Panc1 (cell line): ENCODE measurements at places on chromosomes 16 and 17.

DNA sequence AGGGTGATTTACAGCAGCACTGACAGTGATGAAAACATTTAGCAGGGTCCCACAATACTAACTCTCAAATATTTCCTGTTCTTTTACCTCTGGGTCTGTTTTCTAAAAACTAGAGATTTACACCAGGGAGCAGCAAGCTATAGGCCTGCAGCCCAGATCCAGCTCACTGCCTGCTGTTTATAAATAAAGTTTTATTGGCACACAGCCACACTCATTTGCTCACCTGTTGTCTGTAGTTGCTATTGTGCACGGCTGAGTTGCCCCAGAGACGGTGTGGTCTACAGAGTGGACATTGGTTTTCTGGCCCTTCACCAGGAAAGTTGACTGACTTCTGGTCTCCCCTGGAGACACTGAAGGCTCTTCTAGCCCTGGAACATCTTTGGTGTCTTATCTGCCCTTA lies 16.3 kb upstream of the JPT2 start:
- no peak for DNase-seq

DNA sequence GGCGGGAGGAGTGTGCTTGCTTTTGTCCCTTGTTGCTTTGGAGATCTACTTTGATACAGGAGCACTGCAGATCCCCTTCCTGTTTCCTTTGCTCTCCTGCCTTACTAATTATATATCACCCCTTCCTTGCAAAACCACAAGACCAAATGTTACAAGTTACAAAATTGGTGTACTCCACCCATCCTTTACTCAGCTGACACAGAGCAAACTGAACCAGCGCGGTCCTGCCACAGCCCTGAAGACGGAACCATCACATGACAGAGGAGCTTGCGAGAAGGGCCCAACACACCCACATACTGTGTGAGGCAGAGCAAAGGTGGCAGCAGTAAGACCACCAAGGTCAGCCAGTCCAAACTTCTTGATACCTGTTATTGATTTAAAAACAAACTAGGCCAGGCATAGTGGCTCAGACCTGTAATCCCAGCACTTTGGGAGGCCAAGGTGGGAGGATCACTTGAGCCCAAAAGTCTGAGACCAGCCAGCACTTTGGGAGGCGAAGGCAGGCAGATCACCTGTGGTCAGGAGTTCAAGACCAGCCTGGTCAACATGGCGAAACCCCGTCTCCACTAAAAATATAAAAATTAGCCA lies 33.2 kb downstream of the CYTH1 start:
- no peak for DNase-seq

GRCh38 chr16:88383401-88384221 lies 852 bp downstream of the ZNF469 start:
- no peak for DNase-seq

GRCh38 chr16:12311877-12312276 lies 335.3 kb downstream of the SNX29 start:
- DNase-seq = no peak

DNA sequence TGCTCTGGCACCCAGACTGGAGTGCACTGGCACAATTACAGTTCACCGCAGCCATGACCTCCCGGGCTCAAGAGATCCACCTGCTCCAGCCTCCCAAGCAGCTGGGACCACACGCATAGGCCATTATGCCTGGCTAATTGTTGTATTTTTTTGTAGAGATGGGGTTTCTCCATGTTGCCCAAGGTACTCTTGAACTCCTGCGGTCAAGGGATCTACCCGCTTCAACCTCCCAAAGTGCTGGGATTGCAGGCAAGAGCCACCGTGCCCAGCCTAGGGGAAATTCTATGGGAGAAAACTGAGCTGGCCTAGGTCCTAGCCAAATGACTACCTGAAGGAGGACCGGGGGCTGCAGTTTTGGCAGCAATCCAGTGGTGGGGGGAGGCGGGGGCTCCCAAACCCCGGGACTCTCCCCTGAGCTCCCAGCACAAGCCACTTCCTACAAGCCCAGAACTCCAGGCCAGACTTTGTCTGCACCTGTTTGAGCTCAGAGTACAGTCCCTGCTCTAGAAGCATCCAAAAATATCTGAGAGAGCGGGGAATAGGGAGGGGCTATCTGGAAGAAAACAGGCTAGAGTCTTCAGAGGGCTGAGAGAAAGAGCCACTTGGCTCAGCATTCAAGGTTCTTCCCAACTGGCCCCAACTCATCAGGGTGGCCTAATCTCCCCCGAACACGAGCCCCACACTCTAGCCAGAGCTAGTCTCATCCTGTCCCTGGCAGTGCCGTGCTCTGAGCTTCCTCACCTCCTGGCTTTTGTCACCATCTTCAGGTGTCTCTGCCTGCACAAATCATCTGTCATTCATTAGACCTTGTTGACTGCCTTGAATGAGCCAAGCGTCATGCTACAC lies 9.1 kb downstream of the SRL start:
- no peak for DNase-seq

GRCh38 chr17:5557485-5557884 lies 26.8 kb downstream of the NLRP1 start:
- DNase-seq = no peak
